Activated CD4-positive, alpha-beta T cell treated with anti-CD3 and anti-CD28 coated beads for 36 hours (primary cell): ENCODE measurements at places on chromosomes 2 and 18. TPM values are rescaled to one million over a fixed set of nuclear protein-coding genes. Genes with fewer than 3 reads are reported as not detected.

GATA6 gene
- not detected for total RNA-seq

MCEE gene
- 13.6 TPM for total RNA-seq

PROC gene
- not detected for total RNA-seq

NEU2 gene
- total RNA-seq, result not detected

C2orf81 gene
- 4.9 TPM for total RNA-seq

MTCL1 gene
- 0.14 TPM for total RNA-seq

CLEC4F gene
- total RNA-seq, result not detected

CD207 gene
- not detected for total RNA-seq

ATP9B gene
- 20.8 TPM for total RNA-seq

DNAH6 gene
- total RNA-seq, result 1.3 TPM

HTR2B gene
- total RNA-seq, result 0.11 TPM
